ENCODE measurements at places on chromosomes 2 and 18.

DNA sequence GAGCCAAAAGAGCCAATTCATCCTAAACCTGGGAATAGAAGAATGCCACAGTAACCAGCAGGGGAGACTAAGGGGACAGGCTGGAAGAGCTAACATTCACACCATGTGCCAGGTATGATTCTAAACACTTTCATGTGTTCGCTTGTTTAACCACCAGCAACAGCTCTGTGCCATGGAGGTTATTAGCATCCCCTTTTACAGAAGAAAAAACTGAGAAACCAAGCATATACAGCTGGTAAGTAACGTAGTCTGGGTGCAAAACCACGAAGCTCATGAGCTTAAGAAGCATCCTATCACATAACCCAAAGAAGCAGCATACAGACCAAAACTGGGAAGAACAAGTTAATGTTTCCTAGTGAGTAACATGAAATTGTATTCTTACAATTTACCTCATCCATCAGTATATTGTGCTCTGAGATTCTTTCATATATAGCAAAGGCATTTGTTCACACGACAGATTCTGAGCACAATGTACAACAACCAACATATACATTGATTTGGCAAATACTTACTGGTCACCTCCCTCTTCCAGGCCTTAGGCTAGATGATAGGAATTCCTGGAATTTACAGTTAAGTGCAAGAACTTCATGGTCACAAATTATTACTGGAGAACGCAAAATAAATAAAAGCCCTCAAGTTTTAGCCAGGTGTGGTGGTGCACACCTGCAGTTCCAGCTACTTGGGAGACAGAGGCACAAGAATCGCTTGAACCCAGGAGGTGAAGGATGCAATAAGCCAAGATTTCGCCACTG, 36.5 kb upstream of the HNRNPA3 start:
- DNase-seq: no peak

DNA sequence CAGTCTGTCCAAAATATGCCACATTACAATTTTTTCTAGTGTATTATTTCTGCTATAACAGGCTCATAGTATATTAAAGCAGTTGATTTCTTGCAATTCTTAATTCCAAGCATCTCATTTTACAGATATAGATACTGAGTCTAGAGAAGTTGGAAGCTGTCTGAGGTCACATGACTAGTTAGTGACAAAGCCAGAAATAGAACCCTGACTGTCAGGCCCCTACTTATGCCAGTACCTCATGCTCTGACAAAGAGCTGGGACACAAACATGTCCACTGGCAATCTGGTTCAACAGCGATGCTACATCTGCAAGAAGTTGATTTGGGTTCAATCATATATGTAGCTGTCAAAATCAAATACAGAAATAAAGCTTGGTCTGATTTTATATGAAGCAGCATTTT, 750.4 kb upstream of the FAM98A start:
- no peak for DNase-seq

GRCh38 chr2:152354909-152355308, 19.9 kb downstream of the FMNL2 start:
- DNase-seq: no peak

DNA sequence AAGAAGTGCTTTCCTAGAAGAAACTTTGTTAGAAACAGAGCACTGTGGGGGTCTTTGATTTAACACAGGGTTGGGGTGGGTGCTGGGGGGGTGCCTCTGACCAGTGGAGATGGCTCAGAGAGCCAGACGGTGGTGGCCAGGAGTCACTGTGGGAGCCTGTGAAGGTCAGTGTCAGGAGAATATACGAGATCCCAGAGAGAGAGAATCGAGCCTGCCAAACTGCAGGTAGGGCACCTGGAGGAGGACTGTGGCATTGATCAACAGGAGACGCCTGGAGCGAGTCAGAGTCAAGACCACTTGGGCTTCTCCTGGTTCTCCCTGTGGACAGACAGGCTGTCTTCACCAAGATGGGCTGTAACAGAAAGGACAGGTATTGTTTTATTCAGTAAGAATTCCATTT, 136.5 kb upstream of the TWIST2 start:
- no peak for DNase-seq

DNA sequence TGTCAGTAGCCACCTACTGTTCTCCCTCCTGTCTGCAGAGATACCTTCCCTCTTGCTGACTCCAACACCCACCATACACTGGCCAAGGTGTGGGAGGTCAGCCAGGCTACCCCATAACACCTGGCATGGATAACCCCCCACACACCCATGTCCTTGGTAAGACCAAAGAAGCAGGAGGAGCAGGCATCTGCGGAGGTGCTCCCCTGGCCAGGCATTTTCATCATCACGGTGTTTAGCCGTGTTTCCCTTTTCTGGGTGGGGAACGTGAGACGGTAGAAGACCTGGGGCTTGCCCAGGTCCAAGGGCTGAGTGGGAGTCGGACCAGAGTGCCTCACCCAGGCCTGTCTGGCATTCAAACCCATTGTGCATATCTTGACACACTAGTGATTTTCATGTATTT, 150.3 kb downstream of the SMAD7 start:
- DNase-seq: no peak

GRCh38 chr2:150491943-150492342, 4.5 kb upstream of the RND3 start:
- DNase-seq: no peak
